ENCODE measurements at places on chromosomes 3 and 15.

DNA sequence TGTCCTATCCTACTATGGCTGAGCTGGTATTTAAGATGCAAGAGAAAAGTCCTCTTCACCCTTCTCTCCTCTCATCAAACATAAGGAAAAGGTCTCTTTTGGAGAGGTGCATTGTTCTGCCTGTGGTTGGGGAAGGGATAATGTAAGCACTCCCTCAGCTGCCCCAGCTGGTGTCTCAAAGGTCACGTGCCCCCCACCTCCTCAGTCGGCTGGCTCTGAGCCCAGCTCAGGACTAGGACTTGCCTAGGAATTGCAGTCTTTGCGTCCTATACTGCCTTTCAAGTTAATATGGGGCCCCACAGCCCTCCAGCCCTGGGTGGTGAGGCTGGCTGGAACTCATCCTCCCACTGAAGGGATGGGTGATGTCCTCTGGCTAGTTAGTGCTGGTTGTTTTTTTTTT, 29.7 kb downstream of the OR4F15 start:
- no peak for DNase-seq

DNA sequence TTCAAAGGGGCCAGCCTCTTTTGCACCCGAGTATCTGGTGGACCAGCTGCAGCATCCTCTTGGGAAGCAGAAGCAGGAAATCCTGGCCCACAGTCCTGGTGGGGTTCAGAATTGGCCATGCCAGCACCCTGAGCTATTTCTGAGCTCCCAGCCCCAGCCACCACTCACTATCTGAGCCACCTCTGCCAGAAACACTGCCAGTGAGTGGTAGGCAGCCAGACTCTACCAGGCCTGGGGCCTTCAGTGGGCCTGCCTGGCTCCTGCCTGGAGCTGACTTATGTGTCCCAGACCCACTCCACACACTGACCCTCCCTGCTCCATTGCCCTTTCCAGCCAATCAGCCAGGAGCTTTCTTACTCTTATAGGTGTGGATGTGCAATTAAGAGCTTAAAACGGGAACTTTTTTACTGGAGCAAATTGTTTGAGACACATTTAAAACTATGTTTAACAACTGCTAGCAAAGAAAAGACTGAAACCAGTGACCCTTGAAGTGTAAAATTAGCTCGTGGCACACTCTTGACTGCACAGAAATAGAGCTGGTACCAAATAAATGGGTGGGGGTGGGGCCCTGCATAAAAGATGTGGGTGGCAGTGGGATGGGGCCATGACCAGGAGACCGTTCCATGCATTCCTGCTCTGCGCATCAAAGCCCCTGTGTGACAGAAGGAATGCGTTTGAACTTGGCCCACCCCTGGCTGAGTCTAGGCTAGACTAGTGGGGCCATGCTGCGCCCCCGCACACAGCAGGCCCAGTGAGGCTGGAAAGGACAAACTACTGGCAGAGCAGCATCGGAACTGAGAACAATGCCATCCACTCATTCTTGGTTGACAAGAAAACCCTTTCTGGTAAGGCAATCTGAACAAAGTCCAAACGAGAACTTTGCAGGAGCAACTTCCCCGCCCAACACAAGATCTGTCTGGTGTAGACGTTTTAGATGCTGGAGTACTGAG, 48.0 kb downstream of the CTNNB1 start:
- DNase-seq, result no peak

DNA sequence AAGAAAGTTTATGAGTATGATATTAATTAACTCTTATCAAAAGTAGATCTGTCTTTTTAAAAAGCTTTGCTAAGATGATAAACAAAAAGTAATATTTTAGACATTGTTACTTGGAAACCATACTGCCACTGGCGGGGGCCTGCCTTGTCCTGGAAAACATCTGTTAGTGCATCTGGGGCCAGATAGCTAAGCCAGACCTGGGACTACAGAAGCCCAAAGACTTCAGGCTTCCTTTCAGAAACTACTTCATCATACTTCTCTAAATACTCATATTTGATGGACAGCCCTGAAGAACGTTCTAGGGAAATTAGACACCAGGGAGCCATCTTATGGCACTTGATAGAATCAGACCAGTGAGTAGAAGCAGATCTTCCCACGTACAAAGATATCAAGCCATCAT, 795.4 kb upstream of the SEMA6D start:
- no peak for DNase-seq

DNA sequence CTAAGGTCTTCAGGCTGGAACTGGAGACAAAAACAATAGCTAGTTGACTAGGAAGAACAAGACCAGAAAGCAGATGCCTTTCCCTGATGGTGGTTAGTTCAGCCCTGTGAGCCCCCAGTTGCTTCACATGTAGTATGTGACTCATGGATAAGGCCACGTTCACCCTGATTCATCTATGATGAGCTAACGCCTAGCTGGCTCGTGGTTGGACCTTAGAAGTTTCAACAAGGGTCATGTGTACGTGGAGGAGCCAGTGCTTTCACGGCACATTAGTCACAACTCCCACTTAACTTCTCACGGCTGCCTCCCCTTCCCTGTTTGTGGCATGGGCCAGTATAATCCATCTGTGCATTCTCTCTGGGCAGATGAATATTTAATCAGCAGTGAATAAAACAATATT, 20.6 kb downstream of the COL8A1 start:
- peak; percentile 85 for DNase-seq

- DNase-seq, result no peak
Observed at GRCh38 chr3:143563786-143564185, 284.5 kb downstream of the SLC9A9 start.

DNA sequence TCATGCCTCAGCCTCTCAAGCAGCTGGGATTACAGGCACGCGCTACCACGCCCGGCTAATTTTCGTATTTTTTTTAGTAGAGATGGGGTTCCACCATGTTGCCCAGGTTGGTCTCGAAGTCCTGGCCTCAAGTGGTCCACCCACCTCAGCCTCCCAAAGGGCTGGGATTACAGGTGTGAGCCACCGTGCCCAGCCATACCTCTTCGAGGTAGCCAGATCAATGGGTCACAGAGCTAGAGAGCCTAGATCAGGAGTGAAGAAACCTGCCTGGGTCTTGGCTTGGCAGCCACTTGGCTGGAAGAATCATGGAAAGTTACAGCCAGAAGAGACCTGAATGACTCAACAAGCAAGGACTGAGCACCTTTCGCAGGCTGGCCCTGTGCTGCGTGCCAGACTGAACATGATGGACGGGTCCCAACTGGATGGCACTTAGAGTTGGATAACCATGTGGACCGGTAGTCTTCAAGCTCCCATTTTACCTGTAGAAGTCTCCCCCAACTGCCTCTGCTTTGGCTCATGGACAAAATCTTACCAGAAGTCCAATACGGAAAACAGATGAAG, 29.7 kb downstream of the GNB5 start:
- DNase-seq, result no peak

GRCh38 chr3:157639756-157640426, 136.7 kb upstream of the VEPH1 start:
- DNase-seq, result no peak

- DNase-seq, result no peak
Observed at GRCh38 chr3:126972866-126973265, 10.0 kb upstream of the PLXNA1 start.

DNA sequence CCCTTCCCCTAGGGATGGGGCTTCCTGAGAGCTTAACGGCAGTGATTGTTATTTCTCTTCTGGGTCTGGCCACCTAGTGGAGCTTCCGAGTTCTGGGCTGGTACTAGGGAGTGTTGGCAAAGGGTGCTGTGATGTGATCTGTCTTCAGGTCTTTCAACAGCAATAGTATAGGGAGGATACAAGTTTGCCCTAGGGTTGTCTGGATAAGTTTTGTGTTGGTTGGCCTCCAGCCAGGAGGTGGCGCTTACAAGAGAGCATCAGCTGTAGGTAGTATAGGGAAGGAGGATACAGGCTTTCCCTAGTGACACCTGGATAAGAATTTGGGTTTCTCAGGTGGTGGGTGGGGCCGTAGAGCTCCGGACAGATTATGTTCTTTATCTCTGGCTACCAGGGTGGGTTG, 19.2 kb upstream of the CPOX start:
- DNase-seq, result no peak

DNA sequence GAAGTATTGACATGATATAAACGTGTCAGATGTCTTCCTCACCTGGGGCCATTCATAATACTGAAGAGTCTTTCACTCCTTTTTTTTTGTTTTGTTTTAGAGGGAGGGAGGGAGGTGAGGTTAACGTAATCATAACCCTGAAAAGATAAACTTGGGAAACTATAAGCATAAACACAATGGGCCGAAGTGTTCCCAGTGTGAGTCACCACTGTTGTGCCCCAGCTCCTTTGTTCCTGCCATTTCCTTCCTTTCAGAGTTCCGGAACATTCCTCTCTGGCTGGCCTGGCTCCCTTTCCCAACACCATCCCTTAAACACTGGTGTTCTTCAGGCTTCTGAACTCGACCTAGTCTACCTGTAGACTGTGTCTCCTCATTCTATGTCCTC, 18.6 kb downstream of the PLD1 start:
- peak; percentile 96 for DNase-seq

- no peak for DNase-seq
Observed at GRCh38 chr15:39327005-39327730, 253.7 kb upstream of the THBS1 start.

DNA sequence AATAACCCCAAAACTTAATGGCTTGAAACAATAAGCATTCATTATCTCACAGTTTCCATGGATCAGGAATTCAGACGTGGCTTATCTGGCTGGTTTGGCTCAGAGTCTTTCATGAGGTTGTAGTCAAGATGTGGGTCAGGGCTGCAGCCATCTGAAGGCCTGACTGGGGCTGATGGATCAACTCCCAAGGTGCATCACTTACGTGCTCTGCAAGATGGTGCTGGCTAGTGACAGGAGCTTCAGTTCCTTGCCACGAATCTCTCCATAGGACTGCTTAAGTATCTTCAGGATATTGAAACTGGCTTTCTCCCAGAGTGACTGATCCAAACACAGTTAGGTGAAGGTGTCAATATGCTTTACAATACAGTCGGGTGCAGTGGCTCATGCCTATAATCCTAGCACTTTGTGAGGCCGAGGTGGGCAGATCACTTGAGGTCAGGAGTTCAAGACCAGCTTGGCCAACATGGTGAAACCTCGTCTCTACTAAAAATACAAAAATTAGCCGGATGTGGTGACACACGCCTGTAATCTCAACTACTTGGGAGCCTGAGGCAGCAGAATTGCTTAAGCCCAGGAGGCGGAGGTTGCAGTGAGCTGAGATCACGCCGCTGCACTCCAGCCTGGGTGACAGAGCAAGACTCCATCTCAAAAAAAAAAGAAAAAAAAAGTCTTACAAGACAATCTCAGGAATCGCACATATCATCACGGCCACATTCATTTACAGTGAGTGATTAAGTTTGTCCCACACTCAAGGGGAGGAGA, 28.5 kb upstream of the PTPRG start:
- no peak for DNase-seq

- no peak for DNase-seq
Observed at GRCh38 chr3:122934251-122934650, 93.3 kb downstream of the SEMA5B start.

DNA sequence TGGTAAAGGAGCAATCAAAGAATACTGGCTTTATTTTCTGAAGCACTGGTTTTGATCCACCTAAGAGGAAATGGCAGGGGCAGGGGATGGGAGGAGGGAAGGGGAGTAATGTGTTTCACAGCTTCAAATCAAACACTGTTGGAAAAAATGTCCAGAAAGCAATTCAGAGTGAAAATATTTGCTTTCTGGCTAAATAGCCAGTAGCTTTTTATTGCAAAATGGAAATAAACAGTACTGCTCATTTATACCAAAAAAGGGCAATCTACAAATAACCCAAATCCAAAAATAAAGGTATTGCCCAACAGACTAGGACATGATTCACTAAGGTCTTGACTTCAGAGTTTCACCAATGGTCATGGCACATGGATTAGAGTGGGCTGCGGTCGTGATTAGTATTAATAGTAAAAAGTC, 279.3 kb upstream of the THBS1 start:
- no peak for DNase-seq

DNA sequence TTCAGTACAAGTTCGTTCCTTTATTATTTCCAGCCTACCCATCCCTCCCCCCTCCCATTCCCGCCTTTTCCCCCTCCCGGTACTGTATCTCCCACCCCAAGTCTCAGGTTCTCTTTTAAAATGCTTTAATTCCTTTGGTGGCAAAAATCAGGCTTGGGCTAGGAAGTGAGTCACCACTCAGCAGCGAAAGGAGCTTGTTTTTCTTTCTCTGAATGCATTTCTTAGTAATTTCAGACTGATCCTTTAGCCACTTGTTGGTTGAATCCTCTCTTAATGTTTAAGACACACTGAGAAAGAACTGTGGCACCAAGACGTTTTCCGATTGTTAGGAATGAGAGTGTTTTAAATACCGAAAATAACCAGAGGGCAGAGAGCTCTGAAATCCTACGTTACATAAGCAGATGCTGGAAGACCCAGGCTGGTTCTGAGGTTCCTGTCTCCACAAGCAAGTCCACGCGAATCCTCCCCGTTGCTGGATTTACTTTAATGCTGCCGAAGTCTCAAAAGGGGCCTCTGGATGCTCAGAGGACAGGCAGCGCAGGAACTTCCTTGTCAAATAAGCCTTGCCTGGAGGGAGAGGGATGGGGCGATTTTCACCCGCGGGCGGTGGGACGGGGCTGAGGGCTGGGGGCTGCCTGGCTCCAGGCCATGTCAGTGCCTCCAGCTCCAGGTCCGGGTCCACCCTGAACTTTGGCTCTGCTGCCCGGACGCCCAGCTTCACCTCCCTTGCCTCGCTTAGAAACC, 854 bp upstream of the COL8A1 start:
- DNase-seq, result no peak

- no peak for DNase-seq
Observed at GRCh38 chr3:37903734-37904133, 42.1 kb downstream of the CTDSPL start.

DNA sequence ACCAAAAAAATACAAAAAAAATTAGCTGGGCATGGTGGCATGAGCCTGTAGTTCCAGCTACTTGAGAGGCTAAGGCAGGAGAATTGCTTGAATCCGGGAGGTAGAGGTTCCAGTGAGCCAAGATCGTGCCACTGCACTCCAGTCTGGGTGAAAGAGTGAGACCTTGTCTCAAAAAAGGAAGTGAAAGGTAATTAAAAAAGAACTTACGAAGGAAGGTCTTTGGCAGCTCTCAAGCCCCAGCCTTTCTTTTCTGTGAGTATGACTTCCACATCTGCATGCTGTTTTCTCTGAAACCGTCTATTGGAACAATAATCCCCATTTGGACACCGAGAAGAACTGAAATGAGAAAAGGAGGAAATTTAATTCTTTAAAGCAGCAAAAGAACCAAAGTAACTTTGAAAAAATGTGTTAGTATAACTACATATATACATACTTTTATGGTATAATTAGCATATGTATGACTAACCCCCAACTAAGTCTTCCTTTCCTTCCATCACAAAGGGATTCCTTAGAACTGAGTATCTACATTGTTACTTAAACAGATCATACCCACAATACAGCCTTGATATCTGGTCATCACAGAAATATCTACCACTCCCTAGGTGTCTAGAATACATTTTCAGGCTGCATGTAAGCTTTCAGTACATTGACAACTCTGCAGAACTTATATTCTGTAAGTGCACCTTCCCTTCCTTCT, 50.1 kb downstream of the SETD2 start:
- no peak for DNase-seq
